ENCODE measurements at places on chromosomes 11 and 22. TPM values are rescaled to one million over a fixed set of nuclear protein-coding genes. Genes with fewer than 3 reads are reported as not detected.

RRP8 gene
- 8.1 TPM for total RNA-seq

OR51B4 gene
- total RNA-seq, result not detected

TREH gene
- not detected for total RNA-seq

HIC2 gene
- 1.8 TPM for total RNA-seq

OR56A1 gene
- not detected for total RNA-seq

OR8A1 gene
- total RNA-seq, result not detected

GPHA2 gene
- total RNA-seq, result not detected

ENDOD1 gene
- 56.0 TPM for total RNA-seq

CDC42EP2 gene
- total RNA-seq, result 6.4 TPM

CLMP gene
- under 0.01 TPM for total RNA-seq

BACE1-AS gene
- total RNA-seq, result 1.4 TPM

TEX12 gene
- total RNA-seq, result not detected

NEU3 gene
- 7.2 TPM for total RNA-seq

LDHAL6A gene
- not detected for total RNA-seq

PANX1 gene
- 19.8 TPM for total RNA-seq

OOSP1 gene
- total RNA-seq, result 0.13 TPM

SCGB1D2 gene
- total RNA-seq, result not detected

PATE2 gene
- 0.13 TPM for total RNA-seq

SERPIND1 gene
- not detected for total RNA-seq

KCNE3 gene
- total RNA-seq, result 0.51 TPM

OR2AT4 gene
- total RNA-seq, result not detected

MRGPRX4 gene
- total RNA-seq, result 0.51 TPM

MUC2 gene
- total RNA-seq, result not detected

SMIM38 gene
- not detected for total RNA-seq

KCTD14 gene
- under 0.01 TPM for total RNA-seq

CCND1 gene
- total RNA-seq, result 302 TPM

SORL1 gene
- under 0.01 TPM for total RNA-seq

NRXN2 gene
- total RNA-seq, result not detected

TRMT2A gene
- 36.2 TPM for total RNA-seq

SPTBN2 gene
- 22.6 TPM for total RNA-seq
